Nucleus accumbens (tissue), 56 donors: ENCODE measurements at places on chromosomes 2 and 18.

GRCh38 chr18:2396162-2396505, 175.2 kb downstream of the METTL4 start:
- DNase-seq: no peak

- DNase-seq: no peak
Measured at GRCh38 chr2:222452422-222452950, 28.1 kb downstream of the SGPP2 start.

- DNase-seq: no peak
Measured at GRCh38 chr2:72981536-72981935, 64.2 kb downstream of the EMX1 start.

DNA sequence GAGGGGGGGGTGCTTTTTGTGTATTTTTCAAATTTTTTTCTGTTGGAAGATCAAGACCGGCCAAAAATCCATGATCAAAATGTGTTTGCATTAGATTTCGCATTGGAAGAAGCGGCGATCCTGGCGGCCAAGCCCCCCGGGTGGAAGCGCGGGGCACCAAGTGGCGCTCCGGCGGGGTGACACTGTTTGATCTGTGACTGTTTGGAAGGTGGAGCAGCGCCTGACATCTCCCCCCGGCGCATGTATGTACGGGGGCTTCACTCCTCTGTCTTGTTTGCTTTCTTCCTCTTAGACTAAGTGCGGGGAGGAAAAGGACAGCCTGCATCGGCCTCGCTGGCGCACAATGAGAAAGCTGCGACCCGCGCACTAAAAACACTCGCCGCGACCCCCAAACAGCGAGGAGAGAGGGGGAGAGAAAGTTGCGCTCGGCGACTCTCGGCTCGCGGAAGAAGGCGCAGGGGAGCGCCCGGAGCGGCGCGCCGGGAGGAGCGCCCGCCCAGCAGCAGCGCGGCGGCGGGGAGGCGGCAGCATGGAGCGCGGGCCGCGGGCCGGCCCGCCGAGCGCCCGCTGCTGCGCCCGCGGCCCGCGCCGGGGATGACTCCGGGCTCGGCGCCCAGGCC, 515 bp downstream of the TSHZ1 start:
- no peak for DNase-seq
